ENCODE measurements at places on chromosomes 4 and X. TPM values are rescaled to one million over a fixed set of nuclear protein-coding genes. Genes with fewer than 3 reads are reported as not detected.

Gene PRR32
- not detected for total RNA-seq

Gene CT83
- total RNA-seq = not detected

Gene SAGE1
- not detected for total RNA-seq

Gene SOWAHB
- total RNA-seq = not detected

Gene MAGEA10
- not detected for total RNA-seq

Gene OPN1MW3
- not detected for total RNA-seq

Gene CENPI
- 0.65 TPM for total RNA-seq

Gene MANBA
- 16.5 TPM for total RNA-seq

Gene AKAP17A
- total RNA-seq = 154 TPM

Gene TEX13C
- not detected for total RNA-seq

Gene GYG2
- not detected for total RNA-seq

Gene SMIM10
- total RNA-seq = not detected

Gene NEUROG2
- not detected for total RNA-seq

Gene MAGEA4
- total RNA-seq = not detected

Gene EFHC2
- total RNA-seq = 0.31 TPM

Gene MAGEA9B
- not detected for total RNA-seq

Gene SSX2B
- total RNA-seq = not detected

Gene FGFR3
- total RNA-seq = not detected

Gene PF4V1
- total RNA-seq = not detected

Gene CLIC2
- total RNA-seq = 1.1 TPM

Gene ABCD1
- 15.1 TPM for total RNA-seq

Gene KLHL34
- 0.69 TPM for total RNA-seq

Gene BTK
- total RNA-seq = 2.3 TPM

Gene BEND2
- not detected for total RNA-seq

Gene CYBB
- total RNA-seq = 223 TPM

Gene SLC49A3
- 3.8 TPM for total RNA-seq

Gene TLR10
- 1.00 TPM for total RNA-seq

Gene SHISA3
- total RNA-seq = 0.36 TPM

Gene CSAG3
- total RNA-seq = 10.4 TPM

Gene STK32B
- not detected for total RNA-seq

Gene FOXR2
- not detected for total RNA-seq

Gene USP17L12
- total RNA-seq = not detected

Gene SHROOM4
- total RNA-seq = 0.05 TPM

Gene SPANXC
- total RNA-seq = not detected

Gene GATA1
- total RNA-seq = 1.2 TPM

Gene ZNF157
- 0.96 TPM for total RNA-seq

Gene EMCN
- not detected for total RNA-seq

Gene RIPPLY1
- not detected for total RNA-seq

Gene GRIPAP1
- total RNA-seq = 105 TPM

Gene NALF2
- not detected for total RNA-seq

Gene ETNPPL
- total RNA-seq = not detected

Gene HNRNPD
- total RNA-seq = 225 TPM

Gene IL13RA2
- not detected for total RNA-seq

Gene NUDT10
- 0.19 TPM for total RNA-seq

Gene PCDH10
- not detected for total RNA-seq

Gene VCX2
- total RNA-seq = not detected

Gene NIPAL1
- total RNA-seq = 0.45 TPM

Gene FAM120C
- total RNA-seq = 17.6 TPM

Gene TMEM144
- not detected for total RNA-seq

Gene FRMD7
- not detected for total RNA-seq

Gene MAGEA2B
- total RNA-seq = not detected

Gene PCDH18
- 0.30 TPM for total RNA-seq

Gene H2BW2
- total RNA-seq = not detected

Gene CTAG2
- total RNA-seq = not detected

Gene ANXA3
- not detected for total RNA-seq
